Activated CD8-positive, alpha-beta memory T cell treated with anti-CD3 and anti-CD28 coated beads for 1 hour (primary cell): ENCODE measurements at places on chromosomes 4 and X.

GRCh38 chr4:105155426-105155825, 8.8 kb downstream of the TET2 start:
- no peak for DNase-seq

GRCh38 chrX:103879339-103879738, 47.3 kb upstream of the RAB9B start:
- no peak for DNase-seq

DNA sequence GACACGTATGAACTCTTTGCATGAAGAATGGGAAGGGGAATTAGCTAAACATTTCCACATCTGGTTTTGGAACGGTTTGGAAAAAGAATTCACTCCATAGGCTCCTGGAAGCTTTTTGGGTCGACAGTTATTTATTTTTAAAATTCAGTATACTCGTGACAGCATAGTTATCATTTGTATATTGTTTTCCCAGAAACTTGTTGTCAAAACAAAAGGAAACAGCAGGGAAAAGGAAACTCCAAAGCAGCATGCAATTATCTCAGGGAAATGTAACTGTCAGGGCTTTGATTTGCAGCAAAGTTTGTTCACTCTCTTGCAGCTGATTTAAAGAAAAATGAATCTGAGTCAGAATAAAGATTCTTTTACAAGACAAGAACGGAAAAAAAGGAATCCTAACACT, 86.5 kb downstream of the PLAC1 start:
- no peak for DNase-seq

GRCh38 chr4:180310616-180311015, 1932.6 kb upstream of the TENM3 start:
- DNase-seq, result no peak

DNA sequence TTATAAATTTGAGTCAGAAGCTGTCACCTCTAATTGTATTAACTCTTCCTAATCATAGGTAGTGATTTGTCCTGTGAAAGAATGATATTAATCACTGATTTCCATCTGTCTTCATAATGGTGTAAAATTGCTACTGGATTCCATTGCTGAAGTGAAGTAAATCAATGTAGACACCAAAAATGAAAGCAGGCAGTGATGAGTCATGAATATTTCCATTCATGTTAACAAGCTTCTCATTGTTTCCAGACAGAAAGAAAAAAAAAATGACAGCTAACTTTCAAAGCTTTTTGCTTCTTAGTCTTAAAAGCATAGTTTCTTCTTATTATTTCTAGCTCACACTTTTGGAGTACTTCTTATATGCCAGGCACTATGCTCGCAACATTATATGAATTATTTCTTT, 21.5 kb downstream of the FAM114A1 start:
- no peak for DNase-seq

DNA sequence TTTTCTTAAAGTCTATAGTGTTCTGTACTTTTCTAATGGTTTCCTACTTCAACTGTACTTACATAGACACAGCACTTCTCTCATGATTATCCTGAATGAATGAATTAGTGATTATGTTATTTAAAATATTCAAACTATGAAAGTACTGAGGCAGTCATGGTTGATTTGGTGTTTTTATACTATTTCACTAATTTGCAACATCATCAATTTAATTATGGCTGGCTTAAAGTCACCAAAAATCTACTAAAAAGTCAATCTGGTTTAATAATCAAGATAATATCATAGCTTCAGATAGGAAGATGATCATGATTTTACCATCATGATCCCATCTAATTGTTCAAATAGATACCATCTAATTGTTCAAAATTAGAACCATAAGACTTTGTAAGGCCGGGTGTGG, 16.8 kb upstream of the TMEM131L start:
- no peak for DNase-seq

DNA sequence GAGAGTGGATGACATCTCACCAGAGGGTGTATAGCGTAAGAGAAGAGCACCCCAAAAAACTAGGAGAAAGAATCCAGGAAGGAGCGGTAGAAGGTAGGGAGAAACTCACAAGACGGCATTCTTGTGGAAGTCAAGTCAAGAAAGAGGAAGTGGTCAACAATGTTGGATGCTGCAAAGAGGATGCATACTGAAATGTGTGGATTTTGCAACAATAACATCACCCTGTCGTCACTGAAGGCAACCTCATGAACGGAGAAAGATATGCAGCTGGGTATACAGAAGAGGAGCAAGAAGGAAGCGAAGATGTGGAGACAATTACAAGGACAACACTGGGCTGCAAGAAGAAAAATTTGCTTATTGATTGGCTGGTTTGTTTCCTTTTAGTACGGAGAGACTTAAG, 11.4 kb upstream of the TAPT1 start:
- no peak for DNase-seq

- no peak for DNase-seq
These were observed 608.3 kb upstream of the PCDH10 start for GRCh38 chr4:132540797-132541196.

DNA sequence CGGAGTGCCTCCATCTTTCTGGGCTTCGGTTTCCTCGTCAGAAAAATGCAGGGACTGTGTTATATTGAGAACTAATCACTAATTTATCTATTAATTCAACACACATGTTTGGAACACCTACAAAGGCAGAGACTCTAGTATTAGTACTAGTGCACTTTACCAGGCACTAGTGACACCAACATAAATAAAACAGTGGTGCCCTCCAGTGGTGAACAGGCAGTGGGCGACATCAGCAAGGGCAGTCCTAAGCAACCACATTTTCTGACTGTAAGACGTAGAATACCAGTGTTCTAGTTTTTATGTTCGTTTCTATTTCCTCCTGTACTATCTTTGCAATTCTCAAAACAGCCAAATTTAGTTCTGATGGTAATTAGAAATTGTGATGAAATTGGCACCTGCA, 69.1 kb upstream of the UCP1 start:
- no peak for DNase-seq

DNA sequence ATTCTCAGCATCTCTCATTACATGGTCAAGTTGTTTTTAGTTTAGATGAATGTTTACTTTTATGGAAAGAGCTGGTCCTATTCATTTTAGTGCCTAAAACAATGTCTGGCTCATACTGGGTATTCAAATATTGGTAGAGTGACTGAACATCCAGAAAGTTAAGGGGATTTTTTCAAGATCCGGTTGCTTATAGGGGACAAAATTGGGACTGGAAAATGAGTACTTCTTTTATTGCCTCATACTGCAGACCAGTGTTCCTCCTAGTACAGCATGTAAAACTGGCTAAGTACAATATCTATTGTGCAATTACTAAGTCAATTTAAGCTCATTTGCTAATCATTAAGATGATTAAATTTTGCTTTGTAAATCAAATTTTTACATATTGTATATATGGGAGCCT, 13.9 kb downstream of the RP2 start:
- DNase-seq, result no peak

DNA sequence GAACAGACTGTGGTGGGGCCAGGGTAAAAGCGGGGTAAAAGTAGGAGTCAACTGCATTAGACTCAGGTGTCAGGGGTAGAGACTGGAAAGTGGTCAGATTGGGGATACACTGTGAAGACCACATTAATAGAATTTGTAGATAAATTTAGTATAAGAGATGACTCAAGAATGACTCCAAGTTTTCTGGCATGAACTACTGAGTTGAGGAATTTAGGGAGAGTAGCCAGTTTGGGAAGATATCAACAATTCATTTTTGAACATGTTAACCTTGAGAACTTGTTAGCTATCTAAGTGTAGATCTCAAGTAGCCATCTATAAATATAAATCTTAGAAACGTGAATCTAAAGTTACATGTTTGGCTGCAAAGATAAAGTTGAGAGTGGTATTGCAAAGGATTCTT, 206.9 kb upstream of the HCCS start:
- DNase-seq, result no peak

GRCh38 chrX:10756441-10756840, 136.1 kb upstream of the MID1 start:
- DNase-seq, result no peak

- DNase-seq, result no peak
These were observed 140.7 kb downstream of the BTC start for GRCh38 chr4:74653331-74654229.

DNA sequence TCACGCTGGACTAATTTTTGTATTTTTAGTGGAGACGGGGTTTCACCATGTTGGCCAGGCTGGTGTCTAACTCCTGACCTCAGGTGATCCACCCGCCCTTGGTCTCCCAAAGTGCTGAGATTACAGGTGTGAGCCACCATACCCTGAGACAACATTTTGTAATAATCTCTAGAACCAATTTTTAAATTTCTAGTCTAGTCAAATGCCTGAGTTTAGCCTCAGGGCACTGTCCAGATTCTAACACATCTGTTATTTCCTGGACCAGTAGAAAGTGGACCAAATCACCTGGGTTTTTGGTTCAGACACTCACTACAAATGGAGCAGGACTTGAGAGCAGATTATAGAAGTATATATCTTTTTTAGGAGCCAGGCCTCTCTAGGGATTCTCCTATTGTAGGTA, 21.6 kb downstream of the ART3 start:
- no peak for DNase-seq

GRCh38 chr4:184702114-184702513, 31.8 kb downstream of the CENPU start:
- DNase-seq, result no peak

DNA sequence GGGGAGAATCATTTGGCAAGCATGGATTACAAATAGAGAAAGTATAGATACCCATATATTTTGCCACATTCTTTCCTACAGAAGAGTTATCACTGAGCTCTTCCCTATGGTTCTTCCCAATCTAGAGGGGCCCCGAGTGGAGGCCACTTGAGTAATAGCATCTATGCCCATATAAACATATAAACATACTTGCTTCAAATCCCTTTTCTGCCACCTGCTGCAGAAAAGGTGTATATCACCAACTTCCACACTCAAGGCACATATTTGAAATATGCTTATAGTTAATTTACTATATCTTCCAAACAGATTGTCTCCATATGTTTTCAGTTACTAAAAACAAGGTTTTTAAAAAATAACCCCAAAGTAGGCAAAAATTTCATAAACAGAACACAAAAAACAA, 642.8 kb upstream of the DIPK2B start:
- no peak for DNase-seq

DNA sequence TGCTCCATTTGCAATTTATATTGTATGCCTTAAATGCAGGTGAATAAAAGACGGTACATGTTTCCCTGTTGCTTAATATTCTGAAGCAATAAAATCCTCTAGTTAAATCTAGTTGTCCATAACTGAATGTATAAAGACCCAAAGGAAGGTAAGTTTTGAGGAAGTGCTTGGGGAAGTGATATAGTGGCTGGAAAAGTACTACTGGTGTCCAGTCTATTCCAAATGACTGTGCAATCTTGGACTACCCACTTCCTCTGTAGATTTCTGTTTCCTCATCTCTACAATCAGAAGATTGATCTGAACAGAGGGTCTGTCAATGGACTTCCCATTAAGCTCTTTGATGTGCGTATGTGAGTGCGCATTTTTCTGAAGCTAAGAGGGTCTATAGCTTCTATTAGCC, 17.0 kb downstream of the SNCA start:
- no peak for DNase-seq
